ENCODE measurements at places on chromosomes 4 and X. TPM values are rescaled to one million over a fixed set of nuclear protein-coding genes. Genes with fewer than 3 reads are reported as not detected.
A peak's percentile ranks its signal among the peaks of the same experiment; 100 is the strongest.

GRCh38 chr4:83371936-83372335 lies 37.3 kb upstream of the HPSE start:
- ATAC-seq: no peak

DNA sequence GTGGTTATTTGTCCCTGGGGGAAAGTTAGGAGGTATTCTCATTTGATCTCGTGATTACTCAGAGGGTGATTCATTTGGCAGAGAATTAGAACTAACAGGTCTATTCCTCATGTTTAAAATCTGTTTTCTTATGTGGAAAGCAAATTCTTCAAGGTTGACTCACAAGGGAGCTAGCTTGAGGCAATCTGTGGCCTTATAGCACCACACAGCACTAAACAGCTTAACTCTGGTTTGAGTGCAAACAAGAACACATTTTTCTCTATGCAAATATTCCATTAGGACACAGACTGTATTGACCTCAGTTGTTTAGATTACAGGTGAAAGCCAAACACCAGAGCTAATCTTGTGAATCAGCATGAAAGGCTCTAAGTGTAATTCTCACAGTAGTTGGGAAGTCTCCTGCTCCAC lies 694.4 kb upstream of the POU3F4 start:
- no peak for ATAC-seq

DNA sequence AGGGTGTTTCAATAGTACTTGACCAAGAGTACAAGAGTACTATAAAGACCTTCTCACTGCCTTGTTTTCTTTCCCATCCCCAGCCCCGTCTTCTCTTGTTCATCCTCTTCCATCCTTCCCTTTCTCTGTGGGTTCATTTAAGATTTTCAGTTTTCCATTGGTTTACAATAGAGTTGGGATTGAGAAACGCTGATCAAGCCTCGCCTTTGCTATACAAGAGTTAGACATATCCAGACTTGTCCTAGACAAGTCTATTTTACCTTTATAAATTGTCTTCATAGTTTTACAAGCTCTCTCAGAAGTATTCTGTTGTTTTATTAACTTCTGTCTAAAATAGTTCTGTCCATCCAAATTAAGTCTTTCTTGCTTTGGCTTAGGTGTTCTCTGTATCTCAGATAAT lies 29.6 kb upstream of the SCML1 start:
- ATAC-seq: no peak

GRCh38 chr4:4395849-4396627 lies 9.1 kb downstream of the NSG1 start:
- ATAC-seq: no peak

- ATAC-seq: no peak
Observed at GRCh38 chr4:27154706-27155105, 294.1 kb downstream of the STIM2 start.

DNA sequence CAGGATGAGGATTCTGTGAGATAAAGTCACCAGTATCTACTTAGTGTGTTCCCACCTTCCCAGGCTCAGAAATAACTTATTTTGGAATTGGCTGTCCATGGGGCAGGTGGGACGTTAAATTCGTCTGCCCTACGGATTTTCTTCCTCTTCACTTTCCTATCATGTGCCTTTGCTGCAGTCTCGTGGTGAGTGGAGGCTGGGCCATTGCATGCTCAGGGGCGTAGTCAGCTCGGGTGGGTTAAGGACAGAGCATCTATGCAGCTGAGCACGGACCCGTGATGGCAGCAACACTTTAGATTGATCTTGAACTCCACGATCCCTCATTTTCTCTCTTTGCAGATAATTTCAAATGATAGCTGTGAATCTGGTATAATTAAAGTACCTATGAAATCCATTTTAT lies 51.5 kb downstream of the CLDN22 start:
- no peak for ATAC-seq

GRCh38 chr4:15327311-15328298 lies 100.2 kb upstream of the C1QTNF7 start:
- ATAC-seq: peak; percentile 57

GRCh38 chr4:69710580-69710979 lies 49.8 kb downstream of the SULT1B1 start:
- ATAC-seq: no peak

DNA sequence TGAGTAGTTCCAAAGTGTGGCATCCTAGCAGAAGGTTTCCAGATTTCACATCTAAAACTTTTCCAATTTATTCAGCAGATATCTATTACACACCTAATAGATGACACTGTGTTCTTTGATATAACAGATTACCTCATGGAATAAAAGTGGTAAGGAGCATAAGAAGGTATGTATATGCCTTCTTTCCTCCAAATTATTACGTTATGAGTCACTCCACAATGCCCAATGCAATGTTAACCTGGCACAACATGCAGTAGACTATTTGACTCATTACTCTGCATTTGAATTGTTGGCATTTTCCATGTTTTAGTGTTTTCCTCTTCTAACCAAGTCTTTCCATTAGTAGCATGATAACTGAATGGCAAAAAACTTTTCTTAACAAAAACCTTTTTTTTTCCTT lies 383.6 kb downstream of the ADGRL3 start:
- ATAC-seq: no peak

- ATAC-seq: no peak
Observed at GRCh38 chr4:46270986-46271596, 118.8 kb downstream of the GABRA2 start.

- ATAC-seq: no peak
Observed at GRCh38 chr4:119030536-119030890, 105.1 kb upstream of the MYOZ2 start.

- no peak for ATAC-seq
Observed at GRCh38 chrX:140440876-140441275, 64.0 kb downstream of the SOX3 start.

The FGFR3 gene
- total RNA-seq: 2.0 TPM

The MSANTD1 gene
- total RNA-seq: 1.5 TPM

The MRPS18C gene
- 48.5 TPM for total RNA-seq
